Motor neuron (in vitro differentiated cells): ENCODE measurements at places on chromosomes 16 and 17. TPM values are rescaled to one million over a fixed set of nuclear protein-coding genes. Genes with fewer than 3 reads are reported as not detected.

Gene ENPP7
- 0.49 and 0.73 TPM in 2 replicates for total RNA-seq

Gene GFOD2
- 27.2 and 27.6 TPM in 2 replicates for total RNA-seq

Gene HSD17B2
- total RNA-seq, result 0.16 and 0.27 TPM in 2 replicates

Gene UTS2R
- total RNA-seq, result 0.43 TPM in 1 of 2 replicates, not detected in the other

Gene NPIPA2
- total RNA-seq, result 2.6 and 3.2 TPM in 2 replicates

Gene ICAM2
- total RNA-seq, result 0.31 and 0.32 TPM in 2 replicates
